ENCODE measurements at places on chromosomes 5 and 9.

DNA sequence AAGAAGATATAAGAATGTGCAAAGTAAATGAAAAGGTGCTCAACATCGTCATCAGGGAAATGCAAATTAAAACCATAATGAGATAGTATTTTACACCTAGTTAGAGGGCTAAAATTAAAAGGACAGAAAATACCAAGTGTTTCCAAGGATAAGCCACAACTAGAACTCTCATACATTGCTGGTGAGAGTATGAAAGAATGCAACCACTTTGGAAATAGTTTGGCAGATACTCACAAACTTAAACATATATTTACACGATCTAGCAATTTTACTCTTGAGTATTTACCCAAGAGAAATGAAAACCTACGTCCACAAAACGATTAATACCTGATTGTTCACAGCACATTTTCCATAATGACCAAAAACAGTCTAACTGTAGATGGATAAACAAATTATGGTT is 51.5 kb downstream of the AOPEP start:
- no peak for DNase-seq

GRCh38 chr5:110638970-110639902 is 87.2 kb downstream of the TMEM232 start:
- no peak for DNase-seq

- DNase-seq = no peak
These were observed 533 bp downstream of the DCANP1 start for GRCh38 chr5:135446615-135447014.

- DNase-seq = no peak
These were observed 261.4 kb upstream of the KLF4 start for GRCh38 chr9:107750741-107751566.

DNA sequence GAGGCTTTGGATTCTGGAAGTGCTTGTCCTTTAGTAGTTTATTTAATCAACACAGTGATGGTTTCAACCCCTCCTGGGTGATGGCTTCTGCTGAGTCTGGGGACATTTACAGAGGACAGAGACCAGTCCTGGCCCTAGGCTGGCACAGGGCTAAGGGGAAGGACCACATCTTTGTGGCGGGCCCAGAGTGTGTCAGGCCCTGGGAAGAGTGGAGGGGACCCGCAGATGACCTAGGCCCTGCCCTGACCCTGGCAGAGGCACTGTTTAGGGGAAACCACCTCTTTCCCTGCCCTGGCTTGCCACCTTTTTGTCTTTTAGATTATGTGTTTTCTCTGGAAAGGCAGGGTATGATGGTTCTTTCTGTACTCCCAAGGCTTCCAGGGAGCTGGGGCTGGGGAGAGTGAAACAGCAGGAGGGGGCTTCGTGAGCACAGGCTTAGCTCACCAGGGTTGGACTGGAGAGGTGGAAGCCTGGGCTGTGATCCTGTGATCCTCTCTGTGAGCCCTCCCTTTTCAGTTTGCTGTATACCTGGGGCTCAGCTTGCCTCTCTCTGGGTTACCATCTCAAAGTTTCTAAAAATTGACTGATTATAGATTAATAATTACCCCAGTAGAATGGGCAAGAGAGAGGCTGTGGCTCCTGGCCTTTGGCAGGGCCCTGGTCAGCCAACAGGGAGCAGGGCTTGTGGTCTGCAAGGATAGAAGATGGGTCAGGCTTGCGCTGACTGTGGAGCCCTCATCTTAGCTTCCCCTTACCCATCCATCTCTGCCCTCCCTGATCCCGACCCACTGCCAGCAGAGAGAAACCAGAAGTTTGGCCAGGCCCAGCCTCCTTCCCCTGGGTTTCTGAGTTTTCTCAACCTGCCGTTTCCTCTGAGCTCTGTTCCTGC is 1.7 kb upstream of the SYNPO start:
- no peak for DNase-seq

DNA sequence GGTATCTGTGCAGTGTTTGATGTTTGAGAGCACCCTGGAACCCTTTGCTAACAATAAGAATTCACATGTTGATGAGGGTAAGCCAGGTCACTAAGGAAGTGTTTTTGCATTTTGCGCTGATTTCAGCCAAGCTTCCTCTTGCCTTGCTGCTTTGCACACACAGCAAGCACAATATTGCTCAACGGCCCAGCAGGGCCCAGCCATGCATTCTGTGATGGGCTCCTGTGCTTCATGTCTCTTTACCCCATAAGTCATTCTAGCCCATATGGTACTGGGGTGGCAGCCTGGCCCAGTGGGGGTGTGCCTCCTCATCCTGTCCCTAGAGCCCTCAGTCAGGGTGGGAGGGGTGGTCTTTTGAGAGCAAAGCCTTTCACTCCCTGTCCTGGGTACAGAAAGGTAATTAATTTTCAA is 481.3 kb downstream of the GADD45G start:
- no peak for DNase-seq

GRCh38 chr5:66363097-66363496 is 219.0 kb downstream of the SREK1 start:
- no peak for DNase-seq

GRCh38 chr9:98256756-98257155 is 1.3 kb upstream of the TBC1D2 start:
- DNase-seq = peak; percentile 33

GRCh38 chr5:111254613-111255012 is 30.4 kb downstream of the CAMK4 start:
- DNase-seq = peak; percentile 76

DNA sequence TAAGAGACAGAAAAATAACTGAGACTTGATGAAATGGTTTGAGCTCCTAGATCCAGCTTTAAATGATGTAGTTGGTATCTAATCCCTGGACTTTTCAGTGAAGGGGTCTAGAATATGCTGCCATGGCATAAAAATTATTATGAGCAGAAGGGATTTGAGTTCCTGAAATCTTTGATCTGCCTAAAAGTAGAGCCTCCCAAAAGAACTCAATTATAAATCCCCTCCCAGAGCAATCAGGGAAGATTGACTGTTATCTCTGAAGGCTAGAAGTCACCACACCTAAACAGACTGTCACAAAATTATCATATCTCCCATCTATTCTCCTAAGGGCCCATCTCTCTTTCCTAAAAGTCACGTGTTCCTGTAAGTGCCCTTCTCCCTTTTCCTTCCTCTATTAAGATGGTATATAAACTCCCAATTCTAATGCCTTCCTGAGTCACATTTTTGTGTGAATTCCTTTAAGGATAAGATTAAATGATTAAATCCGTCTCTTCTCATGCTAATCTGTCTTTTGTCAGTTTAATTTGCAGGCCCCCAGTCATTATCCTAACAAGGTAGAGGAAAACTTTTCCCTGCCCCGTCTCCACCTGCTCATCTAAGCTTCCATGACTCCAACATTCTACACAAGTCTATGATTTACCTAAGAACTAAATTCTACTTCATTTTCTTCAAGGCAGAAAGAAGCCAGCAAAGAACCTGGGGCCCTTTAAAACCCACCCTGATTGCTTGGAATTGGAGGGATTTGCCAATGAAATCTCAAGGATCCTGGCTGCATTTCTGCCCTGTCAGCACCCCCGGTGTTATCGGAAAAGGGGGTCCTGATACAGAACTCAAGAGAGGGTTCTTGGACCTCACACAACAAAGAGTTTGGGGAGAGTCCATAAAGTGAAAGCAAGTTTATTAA is 47.1 kb upstream of the PWWP2A start:
- no peak for DNase-seq

DNA sequence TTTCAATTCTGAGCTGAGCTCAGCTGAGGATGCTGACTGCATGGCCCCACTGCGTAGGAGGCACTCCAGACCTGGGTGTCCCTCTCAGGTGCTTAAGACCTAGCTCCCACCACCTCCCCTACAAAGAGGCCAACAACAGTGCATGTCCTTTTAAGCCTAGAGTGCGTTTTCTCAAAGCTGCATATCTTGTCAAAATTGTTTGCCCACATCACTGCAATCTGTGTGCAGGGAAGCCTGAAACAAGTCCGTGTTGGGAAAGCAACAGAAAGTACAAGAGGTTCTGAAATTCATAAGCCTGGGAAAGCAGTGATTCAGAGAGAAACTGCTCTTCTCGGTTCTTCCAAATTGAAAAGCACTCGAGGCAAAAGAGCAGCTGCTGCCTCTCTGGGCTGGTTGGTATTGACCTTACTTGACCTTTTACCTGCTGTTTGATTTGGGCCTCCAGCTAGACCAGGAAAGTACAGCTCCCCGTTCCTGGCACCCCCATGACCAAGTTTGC is 238.4 kb downstream of the NR2F1-AS1 start:
- DNase-seq = no peak

- no peak for DNase-seq
These were observed 113.8 kb downstream of the TRIM32 start for GRCh38 chr9:116800885-116801284.

DNA sequence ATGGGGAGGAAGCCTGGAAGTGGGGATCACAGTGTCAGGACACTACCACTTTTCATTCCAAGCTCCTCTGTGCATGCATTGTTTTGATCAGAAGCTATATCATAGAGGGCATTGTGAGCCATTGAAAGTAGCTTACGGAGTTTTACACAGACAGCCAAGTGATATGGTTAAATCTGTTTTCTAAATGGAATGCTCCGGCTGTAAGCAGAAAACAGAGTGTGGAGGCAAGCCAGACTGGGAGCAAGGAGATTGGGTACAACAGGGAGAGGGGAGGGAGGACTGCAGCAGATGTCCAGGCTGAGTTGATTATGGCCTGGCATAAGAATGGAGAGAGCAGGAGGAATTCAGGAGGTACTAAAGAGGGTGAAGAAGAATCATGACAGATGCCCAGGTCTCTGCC is 15.5 kb upstream of the SOWAHA start:
- DNase-seq = no peak

- no peak for DNase-seq
These were observed 11.7 kb upstream of the QRFP start for GRCh38 chr9:130908146-130908877.

DNA sequence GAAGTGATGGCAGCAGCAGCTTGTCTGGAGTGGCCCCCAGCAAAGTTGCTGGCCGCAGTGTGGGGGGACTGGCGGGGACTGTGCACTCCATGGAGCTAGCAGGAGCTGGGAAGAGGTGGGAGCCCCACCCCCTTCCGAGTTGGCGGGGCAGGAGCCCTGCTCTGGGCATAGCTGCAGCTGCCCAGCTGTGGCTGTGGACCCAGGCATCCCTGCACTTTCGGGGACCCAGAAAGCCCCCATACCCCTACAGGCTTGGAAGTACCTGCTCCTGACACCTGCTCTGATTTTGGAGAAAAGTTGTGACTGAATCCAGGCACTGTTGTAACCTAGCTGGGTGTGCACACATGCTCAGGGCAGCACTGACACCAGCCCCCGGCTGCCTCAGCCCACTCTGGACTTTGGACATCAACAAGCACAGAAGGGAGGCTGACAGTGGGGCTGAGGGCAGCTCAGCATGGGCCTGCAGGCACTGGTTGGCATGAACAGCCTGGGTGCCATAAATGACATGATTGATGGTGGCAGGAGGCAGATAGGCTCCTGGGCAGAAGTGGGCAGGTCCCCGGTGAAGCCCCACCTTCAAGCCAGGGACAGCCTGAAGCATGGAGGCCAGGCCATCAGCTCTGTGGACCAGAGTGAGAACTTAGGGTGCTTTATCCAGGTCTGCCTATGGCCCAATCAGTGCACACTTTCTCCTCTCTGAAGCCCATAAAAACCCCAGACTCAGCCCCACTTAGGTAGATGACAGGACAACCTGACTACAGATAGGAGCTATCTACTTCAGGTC is 12.6 kb downstream of the LMBRD2 start:
- DNase-seq = no peak

- no peak for DNase-seq
These were observed 100.1 kb downstream of the PHF2 start for GRCh38 chr9:93676310-93677047.

DNA sequence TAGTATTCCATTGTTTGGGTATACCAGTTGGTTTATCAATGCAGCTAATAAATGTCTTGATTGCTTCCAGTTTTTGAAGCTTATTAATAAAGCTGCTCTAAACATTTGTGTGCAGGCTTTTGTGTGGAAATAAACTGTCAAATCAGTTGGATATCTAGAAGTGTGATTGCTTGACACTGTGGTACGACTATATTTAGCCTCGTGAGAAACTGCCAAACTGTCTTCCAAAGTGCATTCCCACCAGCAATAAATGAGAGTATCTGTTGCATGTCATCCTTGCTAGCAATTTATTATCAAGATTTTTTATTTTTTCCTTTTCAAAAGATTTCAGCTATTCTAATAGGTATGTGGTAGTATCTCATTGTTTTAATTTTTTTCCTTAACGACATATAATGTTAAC is 37.5 kb downstream of the NMUR2 start:
- no peak for DNase-seq

- DNase-seq = no peak
These were observed 150.9 kb downstream of the BRINP1 start for GRCh38 chr9:119218293-119218692.

DNA sequence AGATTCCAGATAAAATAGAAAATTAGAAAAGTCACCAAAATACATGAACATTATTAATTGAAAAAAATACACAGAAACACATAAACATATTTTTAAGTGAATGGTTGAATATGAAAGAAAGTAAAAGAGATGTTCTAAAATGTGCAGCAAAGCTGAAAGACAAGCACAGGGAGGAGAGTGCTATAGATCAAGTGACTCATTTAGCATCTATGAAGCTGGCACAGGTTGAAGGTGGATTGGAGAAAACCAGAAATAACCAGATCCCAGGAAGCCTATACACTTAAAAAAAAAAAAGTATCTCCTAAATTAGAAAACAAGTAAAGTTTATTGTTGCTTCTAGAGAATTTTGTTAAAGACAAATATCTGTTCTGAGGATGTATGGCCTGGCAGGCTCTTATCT is 338.9 kb downstream of the CDH12 start:
- DNase-seq = no peak

DNA sequence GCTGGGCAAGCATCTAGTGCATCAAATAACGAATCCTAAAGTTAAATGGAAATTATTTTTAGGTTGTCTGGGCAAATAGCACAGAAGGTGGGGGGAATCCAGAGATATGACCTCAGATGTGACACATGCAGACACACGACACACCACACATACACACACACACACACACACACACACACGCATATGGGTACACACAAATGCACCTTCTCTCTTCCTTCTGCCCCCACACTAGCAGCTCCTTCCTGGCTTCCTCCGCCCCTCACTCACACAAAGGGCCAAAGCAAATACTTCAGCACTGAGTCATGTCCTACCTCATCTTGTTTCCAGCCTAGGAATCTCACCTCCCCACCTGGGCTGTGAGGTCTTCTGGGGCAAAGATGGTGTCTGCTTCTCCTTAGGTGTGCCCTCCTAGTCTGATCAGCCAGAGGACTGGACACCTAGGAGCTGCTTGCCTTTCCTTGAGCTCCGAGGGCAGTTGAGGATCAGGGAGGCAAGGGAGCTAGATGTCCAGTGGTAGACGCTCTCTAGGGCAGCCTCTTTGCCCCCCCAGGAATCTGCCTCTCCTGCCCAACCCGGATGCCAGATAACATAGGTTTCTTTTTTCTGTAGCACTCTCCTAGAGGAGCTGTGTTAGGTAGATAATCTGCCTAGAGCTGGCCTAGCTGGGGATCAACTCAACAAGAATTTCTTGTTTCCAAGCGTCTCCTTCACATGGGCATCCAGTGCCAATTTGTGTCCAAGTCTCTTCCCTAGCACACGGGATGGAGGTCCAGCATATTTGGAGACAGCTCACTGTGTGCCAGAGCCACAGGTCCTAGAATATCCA is 14.3 kb upstream of the JADE2 start:
- peak; percentile 25 for DNase-seq
